ENCODE measurements at places on chromosomes 13 and 19.

DNA sequence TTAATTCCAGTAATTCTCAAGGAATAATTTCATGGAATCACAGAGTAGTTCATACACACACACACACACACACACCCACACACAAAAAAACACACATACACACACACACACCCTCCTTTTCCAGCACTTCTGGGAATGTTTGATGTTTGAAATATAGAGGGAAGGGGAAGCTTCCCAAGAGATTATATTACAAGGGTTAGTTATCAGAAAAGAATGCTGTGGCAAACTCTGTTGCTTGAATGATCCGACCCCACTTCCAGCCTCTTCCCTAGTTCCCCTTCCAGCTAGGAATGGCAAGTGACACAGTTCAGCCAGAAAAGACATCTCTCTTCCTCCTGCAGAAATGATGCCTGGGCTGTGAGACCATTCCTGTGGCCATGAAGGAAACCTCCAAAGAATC lies 49.9 kb downstream of the KCTD12 start:
- no peak for DNase-seq

GRCh38 chr19:51166846-51167490 lies 24.9 kb downstream of the SIGLEC7 start:
- no peak for DNase-seq

DNA sequence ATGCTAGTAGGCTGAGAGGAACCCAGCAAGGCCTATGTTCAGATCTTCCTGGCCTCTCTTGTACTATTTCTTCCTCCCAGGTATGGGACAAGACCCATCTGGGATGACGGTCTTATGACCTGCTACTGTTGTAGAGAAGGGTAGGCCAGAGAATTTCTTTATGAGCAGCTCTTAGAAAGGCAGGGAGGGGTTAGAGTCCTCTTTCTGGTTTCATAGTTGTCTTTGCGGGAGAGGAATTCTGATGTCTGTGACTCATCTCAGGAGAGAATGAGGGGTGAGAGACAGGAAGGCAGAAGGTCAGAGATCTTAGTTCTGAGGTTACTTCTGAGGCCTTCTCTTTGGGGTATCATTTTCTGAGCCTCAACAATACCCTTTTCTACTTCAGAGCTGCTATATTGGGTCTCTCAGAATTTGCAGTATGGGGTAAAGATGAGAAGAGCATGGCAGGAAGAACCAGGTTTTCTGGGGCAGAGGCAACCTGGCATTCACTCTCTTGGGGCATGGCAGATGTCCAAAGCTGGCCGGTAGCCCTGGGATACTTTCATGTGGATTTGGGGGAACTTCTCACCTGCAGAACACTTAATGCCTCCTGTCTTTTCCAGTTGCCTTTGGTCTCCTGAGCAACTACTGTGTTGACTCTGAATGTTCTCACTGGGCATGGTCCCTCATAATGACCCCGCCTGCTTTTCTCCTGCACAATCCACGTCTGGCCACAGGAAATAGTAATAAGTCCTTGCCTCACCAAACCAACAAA lies 154.4 kb downstream of the GGACT start:
- DNase-seq = no peak

DNA sequence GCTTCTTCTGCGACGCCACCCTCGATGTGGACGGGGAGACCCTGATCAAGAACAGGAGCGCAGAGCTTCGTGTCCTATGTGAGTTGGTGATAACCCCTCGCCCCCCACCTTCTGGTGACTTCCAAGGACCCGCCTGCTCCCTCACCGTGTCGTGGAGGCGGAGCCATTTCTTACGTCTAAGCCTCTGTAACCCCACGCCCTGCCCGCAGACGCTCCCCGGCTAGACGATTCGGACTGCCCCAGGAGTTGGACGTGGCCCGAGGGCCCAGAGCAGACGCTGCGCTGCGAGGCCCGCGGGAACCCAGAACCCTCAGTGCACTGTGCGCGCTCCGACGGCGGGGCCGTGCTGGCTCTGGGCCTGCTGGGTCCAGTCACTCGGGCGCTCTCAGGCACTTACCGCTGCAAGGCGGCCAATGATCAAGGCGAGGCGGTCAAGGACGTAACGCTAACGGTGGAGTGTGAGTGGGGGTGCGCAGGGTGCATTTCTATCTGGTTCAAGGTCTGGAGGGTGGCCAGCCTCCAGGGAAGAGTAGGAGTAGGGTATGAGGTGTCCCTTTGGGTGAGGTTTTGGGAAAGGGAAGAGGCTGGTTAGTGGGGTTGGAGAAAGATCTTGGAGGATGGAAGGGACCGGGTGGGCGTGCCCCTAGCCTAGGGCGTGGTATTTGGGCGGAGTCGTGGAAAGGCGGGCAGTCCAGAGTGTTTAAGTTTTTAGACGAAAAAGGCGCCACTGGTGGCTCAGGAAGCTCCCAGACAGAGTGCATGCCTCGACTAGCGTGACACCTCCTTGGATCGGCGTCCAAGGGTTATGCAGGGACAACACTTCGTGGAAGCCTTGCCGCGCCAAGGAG lies 3.3 kb downstream of the ICAM5 start:
- DNase-seq = no peak

DNA sequence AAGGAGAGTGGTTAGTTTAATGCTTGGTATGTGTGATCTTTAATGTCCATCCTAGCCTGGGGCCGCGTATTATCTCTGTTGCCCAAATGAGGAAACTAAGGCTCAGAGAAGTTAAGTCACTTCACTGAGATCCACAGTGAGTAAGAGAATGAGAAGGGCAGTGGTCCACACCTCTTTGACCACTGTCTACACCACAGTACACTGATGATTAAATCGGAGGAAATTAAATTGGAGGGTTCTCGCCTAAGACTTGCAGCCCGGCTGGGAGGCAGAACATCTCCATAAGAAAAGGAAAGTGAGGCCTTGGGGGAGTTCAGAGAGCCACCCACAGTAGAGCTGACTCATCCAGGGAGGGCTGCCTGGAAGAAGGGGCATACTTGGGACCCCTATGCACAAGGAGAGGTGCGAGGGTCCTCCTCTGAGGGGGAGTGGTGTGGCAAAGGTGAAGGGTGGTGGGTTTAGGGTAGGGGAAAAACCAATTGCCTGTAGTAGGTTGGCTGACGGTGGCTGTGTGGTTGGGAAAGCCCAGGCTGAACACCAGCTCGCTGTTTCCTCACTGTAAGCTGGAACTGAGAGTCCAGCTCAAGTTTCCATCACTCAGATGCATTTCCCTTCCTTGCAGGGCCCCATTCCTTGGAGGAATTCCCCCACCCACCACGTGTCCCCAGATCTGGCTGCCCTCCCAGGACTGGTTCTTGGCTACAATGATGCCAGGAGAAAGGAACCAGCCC lies 15.0 kb upstream of the DHRS12 start:
- DNase-seq = no peak

DNA sequence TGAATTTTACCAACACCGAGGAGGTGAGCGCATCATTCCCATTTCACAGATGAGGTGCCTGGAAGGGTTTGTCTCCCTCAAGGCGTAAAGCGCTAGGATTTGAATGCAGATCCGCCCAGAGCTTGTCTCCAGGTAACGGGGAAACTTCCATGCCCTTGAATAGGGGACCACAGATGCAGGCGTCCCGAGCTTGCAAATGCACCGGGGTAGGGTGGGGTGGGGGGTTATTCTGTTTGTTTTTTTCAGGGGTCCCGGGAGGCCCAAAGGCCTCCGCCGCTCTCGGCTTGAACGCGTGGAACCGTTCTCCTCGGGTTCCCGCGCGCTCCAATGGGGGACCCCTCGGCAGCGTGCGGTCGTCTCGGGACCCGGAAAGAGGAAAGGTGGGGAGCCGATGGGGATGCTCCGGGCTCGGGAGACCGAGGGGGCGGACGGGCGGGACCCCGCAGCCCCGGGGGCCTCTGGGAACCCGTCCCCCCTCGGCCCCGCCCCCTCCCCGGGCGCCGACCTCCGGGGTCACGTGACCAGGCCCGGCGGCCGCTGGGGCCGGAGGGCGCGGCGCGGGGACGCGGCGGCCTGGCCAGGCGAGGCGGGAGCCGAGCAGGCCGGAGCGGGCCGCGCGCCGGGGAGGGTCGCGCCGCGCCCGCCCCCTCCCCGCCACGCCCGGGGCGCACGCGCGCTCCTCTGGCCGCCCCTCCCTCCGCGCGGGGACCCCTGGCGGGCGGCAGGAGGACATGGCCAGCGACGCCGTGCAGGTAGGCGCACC lies at the start of gene PKN1:
Gene PKN1, plus strand, starts transcription at position 516 of the 763 bp plus-strand sequence. Its CDS starts 216 bp downstream, at position 732.
- no peak for DNase-seq
